NCI-H510A treated with DMSO at 0.1 percent for 48 hours (cell line): ENCODE measurements at places on chromosomes 2 and 18.

GRCh38 chr2:11387100-11387390, 42.6 kb upstream of the ROCK2 start:
- DNase-seq: no peak

DNA sequence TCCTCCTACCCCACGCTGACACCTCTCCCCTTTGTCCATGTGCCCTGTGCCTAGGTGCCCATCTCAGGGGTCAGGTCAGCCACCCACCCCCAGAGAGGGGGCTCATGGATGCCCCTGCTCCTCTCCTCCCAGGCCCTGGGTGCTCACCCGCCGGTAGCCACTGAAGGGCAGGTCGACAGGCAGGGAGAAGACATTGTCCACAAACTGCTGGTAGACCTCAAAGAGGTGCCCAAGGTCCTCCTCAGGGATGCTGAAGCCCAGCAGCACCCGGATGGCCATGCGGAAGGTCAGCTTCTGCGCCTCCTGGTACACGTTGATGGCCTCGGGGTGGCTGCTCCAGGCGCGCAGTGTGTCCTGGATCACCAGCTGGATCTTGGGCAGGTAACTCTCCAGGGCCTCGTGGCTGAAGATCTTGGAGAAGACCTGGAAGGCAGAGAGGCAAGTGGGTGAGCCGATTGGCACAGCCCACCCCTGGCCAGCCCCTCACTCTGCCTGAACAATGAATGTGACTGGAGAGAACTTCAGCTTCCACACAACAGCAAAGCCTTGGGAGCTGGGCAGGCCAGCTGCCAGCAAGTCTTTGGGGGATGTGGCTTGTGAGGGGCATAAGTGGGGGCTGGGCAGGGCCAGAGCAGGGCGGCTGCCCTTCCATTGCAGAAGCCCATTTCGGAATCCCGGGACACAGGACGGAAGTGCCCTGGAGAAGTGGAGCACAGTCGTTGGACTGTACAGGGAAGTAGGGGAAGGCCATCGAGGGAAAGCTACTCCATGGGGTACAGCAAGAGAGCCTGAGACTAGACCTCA, 12.5 kb downstream of the CYP26B1 start:
- no peak for DNase-seq

GRCh38 chr18:79750980-79751571, 46.7 kb upstream of the KCNG2 start:
- DNase-seq: no peak

GRCh38 chr2:124986136-124986535, 961.0 kb downstream of the CNTNAP5 start:
- DNase-seq: no peak

DNA sequence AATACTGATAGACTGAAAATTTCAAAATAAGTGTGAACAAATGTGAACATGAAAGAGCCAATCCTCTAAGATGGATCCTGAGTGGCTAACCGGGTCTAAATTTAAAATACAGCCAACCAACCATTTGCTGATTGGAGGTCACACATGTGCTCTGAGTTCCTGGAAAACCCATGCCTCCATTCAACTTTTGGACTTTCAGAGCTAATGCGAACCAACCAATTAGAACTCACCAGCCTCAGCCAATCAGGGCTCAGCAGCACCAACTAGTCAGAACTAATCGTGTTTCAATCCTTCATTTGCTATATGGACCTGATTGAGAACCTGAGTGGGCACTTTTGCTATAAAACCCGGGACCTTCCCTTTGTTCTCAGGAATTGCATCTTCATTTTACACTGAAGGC, 111.5 kb downstream of the MEP1B start:
- DNase-seq: no peak

DNA sequence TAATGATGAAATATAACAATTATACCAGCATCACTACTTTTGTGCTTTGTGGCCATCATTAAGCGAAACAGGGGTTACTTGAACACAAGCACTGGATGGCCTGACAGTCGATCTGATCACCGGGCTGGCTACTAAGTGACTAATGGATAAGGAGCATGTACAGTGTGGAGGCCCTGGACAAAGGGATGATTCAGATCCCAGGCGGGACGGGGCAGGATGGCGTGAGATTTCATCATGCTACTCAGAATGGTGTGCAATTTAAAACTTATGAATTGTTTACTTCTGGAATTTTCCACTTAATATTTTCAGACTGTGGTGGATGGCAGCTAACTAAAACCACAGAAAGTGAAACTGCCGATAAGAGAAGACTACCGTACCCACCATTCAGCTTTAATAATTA, 7.0 kb upstream of the CLIP4 start:
- DNase-seq: no peak

- no peak for DNase-seq
These were observed 55.9 kb downstream of the FEZ2 start for GRCh38 chr2:36541891-36542595.

DNA sequence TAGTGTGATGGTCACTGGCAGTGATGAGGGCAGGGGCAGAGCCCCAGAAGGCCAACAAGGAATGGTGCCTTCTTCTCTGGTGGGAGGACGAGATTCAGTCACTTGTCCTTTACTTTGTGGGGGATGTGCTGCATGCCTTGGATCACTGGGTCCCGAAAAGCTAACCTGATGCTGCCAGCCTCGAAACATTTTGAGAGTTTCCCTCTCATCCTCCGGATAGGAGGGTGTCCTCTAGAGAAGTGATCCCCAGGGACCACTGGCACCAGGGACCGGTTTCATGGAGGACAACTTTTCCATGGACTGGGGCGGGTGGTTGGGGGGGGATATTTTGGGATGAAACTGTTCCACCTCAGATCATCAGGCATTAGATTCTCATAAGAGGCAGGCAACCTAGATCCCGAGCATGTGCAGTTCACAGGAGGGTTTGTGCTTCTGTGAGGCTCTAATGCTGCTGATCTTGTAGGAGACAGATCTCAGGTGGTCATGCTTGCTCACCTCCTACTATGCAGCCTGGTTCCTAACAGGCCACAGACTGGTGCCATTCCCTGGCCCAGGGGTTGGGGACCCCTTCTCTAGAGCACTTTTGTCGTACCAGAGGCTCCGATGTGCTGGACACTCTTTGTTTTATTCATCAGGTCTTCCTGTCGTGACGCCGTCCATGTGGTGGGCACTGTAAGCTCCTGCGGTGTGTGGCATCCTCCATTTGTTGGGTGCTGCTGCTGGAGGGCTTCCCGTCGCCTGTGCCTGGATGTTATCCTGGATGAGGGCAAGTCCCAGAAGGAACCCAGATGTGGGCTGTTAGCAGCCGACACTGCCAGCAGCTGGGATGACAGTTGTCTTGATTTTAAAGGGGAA, 68.5 kb upstream of the HDAC4 start:
- no peak for DNase-seq

GRCh38 chr2:190807886-190808285, 72.7 kb upstream of the GLS start:
- no peak for DNase-seq

DNA sequence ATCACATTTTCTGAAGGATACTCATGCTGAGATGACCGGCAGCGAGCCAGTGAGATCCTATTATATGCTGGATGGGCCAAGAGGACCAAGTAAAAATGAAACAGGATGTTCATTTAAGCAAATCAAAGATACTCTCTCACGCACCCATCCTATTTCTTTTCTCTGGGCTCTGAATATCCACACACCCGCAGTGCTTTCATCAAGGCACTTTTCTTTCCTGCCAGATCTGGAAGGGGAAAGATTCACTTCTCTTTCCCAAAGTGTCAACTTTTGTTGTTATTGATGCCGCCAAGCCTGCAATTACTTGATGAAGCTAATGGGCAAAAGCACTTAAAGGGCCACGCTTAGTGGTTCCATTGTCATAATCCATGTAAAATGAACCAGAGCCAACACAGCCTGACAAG, 191.9 kb upstream of the CHAC2 start:
- no peak for DNase-seq

- DNase-seq: no peak
These were observed 3.3 kb upstream of the TCF7L1 start for GRCh38 chr2:85129861-85130260.

DNA sequence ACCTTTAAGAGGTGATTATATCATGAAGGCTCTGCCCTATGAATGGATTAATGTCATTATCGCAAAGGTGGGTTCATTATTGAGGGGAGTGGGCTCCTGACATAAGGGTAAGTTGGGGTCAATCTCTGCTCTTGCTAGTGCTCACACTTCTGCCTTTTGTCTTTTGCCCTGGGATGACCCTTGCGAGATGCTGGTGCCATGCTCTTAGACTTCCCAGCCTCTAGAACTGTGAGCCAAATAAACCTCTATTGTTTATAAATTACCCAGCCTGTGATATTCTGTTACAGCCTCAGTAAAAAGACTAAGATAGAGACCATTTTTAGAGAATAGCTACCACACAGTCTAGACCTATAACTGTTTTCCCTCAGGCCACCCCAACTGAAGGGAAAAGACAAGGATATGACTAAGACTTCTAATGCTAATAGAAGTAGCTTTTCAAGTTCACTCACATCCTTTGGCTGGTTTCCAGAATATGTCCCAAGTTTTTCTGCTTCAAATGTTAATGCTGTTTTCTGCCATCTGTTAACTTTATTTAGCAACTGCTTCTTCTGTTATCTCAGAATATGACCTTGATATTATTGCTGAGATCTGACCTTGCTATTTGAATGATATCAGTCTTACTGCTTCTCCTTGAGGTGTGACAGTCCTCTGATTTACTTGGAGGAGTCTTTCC, 65.1 kb upstream of the STAM2 start:
- DNase-seq: no peak

- DNase-seq: no peak
These were observed 1.4 kb downstream of the SMC6 start for GRCh38 chr2:17752246-17752645.
